ENCODE measurements at places on chromosomes 1 and 21. TPM values are rescaled to one million over a fixed set of nuclear protein-coding genes. Genes with fewer than 3 reads are reported as not detected.

DNA sequence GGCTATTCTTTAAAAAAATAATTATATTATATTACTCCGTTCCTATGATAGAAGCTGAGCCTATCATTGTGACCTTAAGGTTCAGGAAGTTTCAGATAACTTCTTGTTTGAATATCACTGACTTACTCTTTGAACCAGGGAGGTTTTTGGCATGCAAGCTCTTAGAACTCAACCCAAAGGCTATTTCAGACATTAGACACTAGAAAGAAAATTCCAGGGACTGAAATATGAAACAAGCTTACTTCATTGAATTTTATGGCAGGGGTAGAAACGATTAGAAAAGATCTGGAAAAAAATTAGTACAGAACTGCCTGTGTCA is 159.6 kb downstream of the DENND1B start:
- no peak for DNase-seq
- no peaks in the 10 kb centered on the region for H3K27me3 ChIP-seq
- no peaks in the 10 kb centered on the region for H3K4me1 ChIP-seq
- H3K36me3 ChIP-seq: peaks cover 15% of the 10 kb centered on the region
- no peak overlapping the region for H3K27ac ChIP-seq

GRCh38 chr1:225847610-225848009 is 34.6 kb downstream of the TMEM63A start:
- no peak overlapping the region for H3K4me3 ChIP-seq
- peaks cover 24% of the 10 kb centered on the region for H3K36me3 ChIP-seq
- no peaks in the 10 kb centered on the region for H3K27me3 ChIP-seq
- no peak for DNase-seq
- H3K27ac ChIP-seq: peak overlapping the region; percentile 61

GRCh38 chr1:175220853-175221556 is 28.4 kb upstream of the KIAA0040 start:
- no peaks in the 10 kb centered on the region for H3K4me1 ChIP-seq

GRCh38 chr1:10575616-10576015 is 100.9 kb downstream of the PEX14 start:
- no peak overlapping the region for H3K4me3 ChIP-seq
- no peak overlapping the region for H3K27ac ChIP-seq
- H3K27me3 ChIP-seq: no peaks in the 10 kb centered on the region

DNA sequence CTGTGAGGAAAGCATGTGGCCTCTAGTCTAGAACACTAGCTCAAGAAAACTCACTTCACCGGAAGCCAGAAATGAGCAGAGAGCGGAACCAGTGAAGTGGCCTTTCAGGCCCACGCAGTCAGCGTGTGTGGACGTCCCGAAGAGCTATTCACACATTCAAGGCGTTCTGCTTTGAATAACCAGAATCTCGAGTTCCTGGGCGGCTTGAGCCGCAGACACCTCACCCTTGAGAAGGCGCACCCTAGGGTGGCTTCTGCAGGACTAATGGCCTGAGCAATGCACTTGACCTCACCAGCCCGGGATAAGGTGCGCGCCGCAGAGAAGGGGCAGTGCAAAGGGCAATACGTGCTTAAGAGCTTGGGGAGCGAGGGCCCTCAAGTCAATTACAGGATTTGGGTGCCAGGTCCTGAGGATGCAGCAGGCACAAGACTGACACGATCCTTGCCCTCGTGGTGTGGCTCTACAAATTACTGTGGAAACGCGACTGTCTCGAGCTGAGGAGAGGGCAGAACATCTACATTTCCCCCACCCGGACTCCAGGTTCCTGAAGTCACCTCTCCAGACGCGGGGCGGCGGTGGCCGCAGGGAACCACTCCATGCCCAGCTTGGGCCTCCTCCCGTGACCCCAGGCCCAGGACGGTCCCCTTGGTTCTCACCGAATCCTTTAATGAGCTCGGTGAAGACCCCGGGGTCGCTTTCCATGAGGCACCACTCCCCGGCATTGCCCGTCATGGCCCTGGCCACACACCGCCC is 455 bp downstream of the UCHL5 start:
- DNase-seq: peak; percentile 69
- H3K4me3 ChIP-seq: peak overlapping the region; percentile 99
- no peaks in the 10 kb centered on the region for H3K27me3 ChIP-seq
- peak overlapping the region; percentile 98 for H3K27ac ChIP-seq
- peaks cover 14% of the 10 kb centered on the region for H3K4me1 ChIP-seq
- no peaks in the 10 kb centered on the region for H3K36me3 ChIP-seq

DNA sequence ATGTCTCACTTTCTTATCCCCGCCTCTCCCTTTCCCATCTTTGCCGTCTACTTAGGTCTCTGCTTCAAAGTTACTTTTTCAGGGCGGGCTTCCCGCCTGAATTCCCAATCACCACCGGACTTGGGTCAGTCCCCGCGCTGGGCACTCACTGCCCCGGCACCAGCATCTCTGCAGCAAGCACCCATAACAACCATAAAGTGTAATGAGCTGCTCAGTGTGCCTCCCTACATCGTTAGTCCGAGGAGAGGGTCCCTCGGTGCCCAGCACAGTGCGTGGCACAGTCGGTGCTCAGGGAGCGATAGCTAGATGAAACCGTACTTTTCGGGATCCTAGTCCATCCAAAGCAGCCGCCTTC is 633 bp upstream of the CTPS1 start:
- peaks cover 17% of the 10 kb centered on the region for H3K4me1 ChIP-seq
- peaks cover 4% of the 10 kb centered on the region for H3K36me3 ChIP-seq
- H3K27me3 ChIP-seq: no peaks in the 10 kb centered on the region
- peak overlapping the region; percentile 97 for H3K27ac ChIP-seq

- H3K4me1 ChIP-seq: peaks cover 12% of the 10 kb centered on the region
- no peak overlapping the region for H3K4me3 ChIP-seq
- DNase-seq: no peak
- H3K27me3 ChIP-seq: peaks cover 12% of the 10 kb centered on the region
- no peak overlapping the region for H3K27ac ChIP-seq
Measured at GRCh38 chr1:162026881-162027280, 3.2 kb upstream of the OLFML2B start.

DNA sequence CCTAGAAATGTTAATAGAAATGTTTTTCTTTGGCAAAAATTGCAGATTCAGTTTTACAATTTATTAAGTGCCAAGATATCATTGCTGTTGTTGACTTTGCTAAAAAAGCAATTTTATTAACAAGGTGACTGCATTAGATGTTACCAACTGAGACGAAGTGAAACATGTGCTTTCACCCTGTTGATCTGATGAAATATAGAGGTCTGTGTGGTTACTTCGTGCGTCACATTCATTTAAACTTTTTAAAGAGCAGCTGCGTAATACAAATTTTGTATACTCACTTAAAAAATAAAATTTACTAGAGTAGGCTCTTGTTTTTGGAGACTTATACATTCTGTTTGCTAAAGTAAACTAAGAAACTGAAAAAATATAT is 465.7 kb downstream of the USP25 start:
- peak; percentile 12 for DNase-seq
- H3K27me3 ChIP-seq: no peaks in the 10 kb centered on the region
- no peaks in the 10 kb centered on the region for H3K4me1 ChIP-seq
- no peak overlapping the region for H3K4me3 ChIP-seq

DNA sequence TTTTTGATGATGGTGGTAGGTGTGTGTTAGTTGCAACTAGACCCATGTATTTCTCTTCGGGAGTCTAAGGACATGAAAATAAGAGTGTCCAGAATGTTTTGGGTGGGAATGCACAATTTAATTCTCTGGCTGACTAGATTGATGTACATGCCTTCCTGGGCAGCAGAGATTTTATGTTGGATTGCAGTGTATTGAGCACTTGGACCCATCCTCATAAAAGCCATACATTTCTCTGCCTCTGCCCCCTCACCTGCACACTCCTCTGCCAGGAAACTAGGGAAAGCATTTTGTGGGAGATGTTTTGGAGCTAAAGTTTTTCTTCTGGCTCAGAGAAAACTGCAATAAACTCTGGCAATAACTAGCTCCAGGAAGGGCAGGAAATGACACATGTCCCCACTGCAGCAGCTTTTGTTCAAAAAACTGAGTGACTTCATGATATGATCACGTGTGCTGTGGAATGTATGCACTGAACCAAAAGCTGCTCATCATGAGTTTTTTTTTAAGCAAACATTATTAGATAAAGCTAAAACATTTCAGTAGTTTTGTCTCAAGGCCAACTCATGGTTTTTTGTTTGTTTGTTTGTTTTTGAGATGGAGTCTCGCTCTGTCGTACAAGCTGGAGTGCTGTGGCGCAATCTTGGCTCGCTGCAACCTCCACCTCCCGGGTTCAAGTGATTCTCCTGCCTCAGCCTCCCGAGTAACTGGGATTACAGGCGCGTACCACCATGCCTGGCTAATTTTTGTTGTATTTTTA is 17.6 kb downstream of the RIT1 start:
- H3K4me1 ChIP-seq: peaks cover 3% of the 10 kb centered on the region
- H3K27ac ChIP-seq: no peak overlapping the region
- H3K36me3 ChIP-seq: peaks cover 14% of the 10 kb centered on the region
- DNase-seq: peak; percentile 67
- no peak overlapping the region for H3K4me3 ChIP-seq

GRCh38 chr1:109768820-109769219 is 5.1 kb upstream of the EPS8L3 start:
- DNase-seq: no peak
- H3K27me3 ChIP-seq: no peaks in the 10 kb centered on the region
- no peak overlapping the region for H3K27ac ChIP-seq
- no peak overlapping the region for H3K4me3 ChIP-seq
- H3K4me1 ChIP-seq: peaks cover 6% of the 10 kb centered on the region
- no peaks in the 10 kb centered on the region for H3K36me3 ChIP-seq

DNA sequence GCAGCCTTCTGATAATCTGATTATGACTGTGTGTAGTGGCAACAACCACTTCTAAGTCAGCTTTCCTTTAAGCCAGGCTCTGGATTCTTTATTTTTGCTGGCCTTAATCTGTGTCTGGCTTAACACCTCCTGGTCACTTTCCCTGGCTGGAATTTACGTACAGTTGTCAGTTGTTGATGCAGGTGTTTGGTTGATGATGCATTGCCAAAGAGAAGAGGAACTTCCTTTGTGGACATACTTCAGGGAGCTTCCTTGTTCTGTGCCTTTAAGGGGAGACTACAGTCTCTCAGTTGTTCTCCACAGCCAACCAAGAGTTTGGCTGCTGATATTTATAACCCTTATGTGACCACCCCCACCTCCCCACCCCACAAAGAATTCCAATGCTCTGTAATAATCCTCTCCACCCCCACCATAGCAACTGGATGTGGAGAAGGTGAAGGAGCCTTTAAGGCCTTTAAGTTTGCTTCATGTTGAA is 96.0 kb upstream of the BMP8A start:
- no peak overlapping the region for H3K27ac ChIP-seq
- no peak overlapping the region for H3K4me3 ChIP-seq
- peaks cover 27% of the 10 kb centered on the region for H3K36me3 ChIP-seq
- no peaks in the 10 kb centered on the region for H3K27me3 ChIP-seq
- DNase-seq: no peak

DNA sequence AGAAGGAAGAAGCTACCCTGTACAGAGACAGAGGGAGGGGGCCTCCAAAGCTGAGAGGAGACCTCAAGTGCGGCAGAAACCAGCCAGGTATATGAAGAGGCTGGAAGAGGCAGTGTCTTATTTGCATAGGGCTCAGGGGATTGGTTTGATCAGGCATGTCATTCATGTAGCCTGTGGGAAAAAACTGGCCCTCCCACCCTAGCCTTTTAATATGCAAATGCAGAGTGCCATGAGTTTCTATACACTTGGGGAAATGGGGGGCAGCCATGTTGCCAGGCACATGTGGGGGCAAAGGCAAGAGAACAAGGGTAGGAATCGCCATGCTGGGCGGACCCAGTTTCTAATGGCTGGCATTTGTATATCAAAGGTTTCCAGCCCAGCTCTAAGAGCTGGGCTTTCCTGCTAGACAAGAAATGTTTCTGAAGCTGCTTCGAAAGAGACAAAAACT is 172.7 kb downstream of the RASAL2 start:
- H3K36me3 ChIP-seq: no peaks in the 10 kb centered on the region
- no peak for DNase-seq
- H3K27ac ChIP-seq: no peak overlapping the region
- no peaks in the 10 kb centered on the region for H3K4me1 ChIP-seq
- H3K27me3 ChIP-seq: no peaks in the 10 kb centered on the region

GRCh38 chr21:29351691-29352090 is 53.0 kb downstream of the BACH1 start:
- H3K4me3 ChIP-seq: no peak overlapping the region
- peaks cover 3% of the 10 kb centered on the region for H3K36me3 ChIP-seq
- no peak for DNase-seq
- H3K27ac ChIP-seq: no peak overlapping the region
- no peaks in the 10 kb centered on the region for H3K27me3 ChIP-seq
- H3K4me1 ChIP-seq: peaks cover 5% of the 10 kb centered on the region

DNA sequence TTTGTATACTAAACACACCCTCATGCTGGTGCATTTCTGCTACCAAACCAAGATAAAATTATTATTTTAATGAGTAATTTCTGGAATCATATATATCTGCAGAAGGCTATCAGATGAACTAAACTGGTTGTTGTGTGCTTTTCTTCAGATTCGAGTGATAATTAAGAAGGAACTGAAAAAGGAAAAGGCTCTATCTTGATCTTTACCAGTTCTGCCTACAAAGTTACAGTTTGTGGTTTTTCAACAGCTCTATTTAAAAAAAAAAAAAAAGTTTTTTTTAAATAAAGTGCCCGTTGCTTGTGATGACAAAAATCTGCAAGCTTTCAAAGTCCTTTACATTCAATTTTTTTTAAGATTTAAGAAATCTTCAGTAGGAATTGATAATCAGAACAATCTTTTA is 13.6 kb downstream of the DENND1B start:
- H3K4me3 ChIP-seq: no peak overlapping the region
- no peak overlapping the region for H3K27ac ChIP-seq
- H3K4me1 ChIP-seq: no peaks in the 10 kb centered on the region

GRCh38 chr1:45612941-45613579 is 10.8 kb downstream of the CCDC17 start:
- H3K4me1 ChIP-seq: no peaks in the 10 kb centered on the region
- H3K4me3 ChIP-seq: no peak overlapping the region
- H3K27ac ChIP-seq: no peak overlapping the region

DNA sequence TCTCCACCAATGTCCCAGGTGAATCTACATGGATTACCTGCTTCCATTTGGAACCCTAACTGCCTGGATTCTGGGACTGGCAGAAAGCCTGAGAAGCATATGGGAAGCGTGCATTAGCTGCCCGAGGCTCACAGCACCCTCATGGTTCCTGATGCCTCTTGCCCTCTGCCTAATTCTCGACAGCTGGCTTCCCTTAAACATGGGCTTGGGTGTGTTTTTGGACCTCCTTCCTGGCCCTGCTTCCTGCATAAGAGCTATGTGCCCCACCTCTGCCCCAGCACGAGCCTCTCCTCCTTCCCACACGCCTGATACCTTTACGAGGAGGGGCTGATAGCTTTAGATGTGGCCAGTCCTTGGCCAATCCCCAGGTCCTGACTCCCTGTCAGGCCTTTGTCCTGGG is 152.4 kb upstream of the HMGB4 start:
- H3K27ac ChIP-seq: no peak overlapping the region
- no peak for DNase-seq
- H3K27me3 ChIP-seq: no peaks in the 10 kb centered on the region
- H3K4me3 ChIP-seq: no peak overlapping the region

- peaks cover 12% of the 10 kb centered on the region for H3K4me1 ChIP-seq
- no peak for DNase-seq
- H3K27ac ChIP-seq: no peak overlapping the region
- no peaks in the 10 kb centered on the region for H3K27me3 ChIP-seq
Measured at GRCh38 chr1:198549866-198550265, 9.4 kb upstream of the ATP6V1G3 start.

GRCh38 chr1:209805875-209806760 is at the start of gene IRF6:
TSS of gene IRF6 (minus strand) at chr1:209806142. CDS start at chr1:209801413, 4,729 bp downstream.
- H3K4me1 ChIP-seq: peaks cover 13% of the 10 kb centered on the region
- H3K4me3 ChIP-seq: peak within 1 kb of the TSS; percentile 41
- H3K27me3 ChIP-seq: no peaks in the 10 kb centered on the region
- H3K27ac ChIP-seq: peak within 1 kb of the TSS; percentile 36
- H3K36me3 ChIP-seq: no peaks in the 10 kb centered on the region

- peaks cover 71% of the 10 kb centered on the region for H3K4me1 ChIP-seq
- DNase-seq: peak; percentile 93
- H3K27ac ChIP-seq: peak overlapping the region; percentile 87
- peak overlapping the region; percentile 70 for H3K4me3 ChIP-seq
Measured at GRCh38 chr1:206556750-206557635, 49.7 kb downstream of the RASSF5 start.

The ZNF593OS gene
- not detected for total RNA-seq

The PTPN14 gene
- total RNA-seq: not detected
